ENCODE measurements at places on chromosomes 5 and 9.
A peak's percentile ranks its signal among the peaks of the same experiment; 100 is the strongest.

- DNase-seq = no peak
Observed at GRCh38 chr9:15010581-15010980, 100.4 kb upstream of the FREM1 start.

- DNase-seq = no peak
Observed at GRCh38 chr5:4348919-4349318, 753.3 kb downstream of the IRX1 start.

GRCh38 chr9:120186276-120186675 lies 393.7 kb downstream of the CDK5RAP2 start:
- no peak for DNase-seq

DNA sequence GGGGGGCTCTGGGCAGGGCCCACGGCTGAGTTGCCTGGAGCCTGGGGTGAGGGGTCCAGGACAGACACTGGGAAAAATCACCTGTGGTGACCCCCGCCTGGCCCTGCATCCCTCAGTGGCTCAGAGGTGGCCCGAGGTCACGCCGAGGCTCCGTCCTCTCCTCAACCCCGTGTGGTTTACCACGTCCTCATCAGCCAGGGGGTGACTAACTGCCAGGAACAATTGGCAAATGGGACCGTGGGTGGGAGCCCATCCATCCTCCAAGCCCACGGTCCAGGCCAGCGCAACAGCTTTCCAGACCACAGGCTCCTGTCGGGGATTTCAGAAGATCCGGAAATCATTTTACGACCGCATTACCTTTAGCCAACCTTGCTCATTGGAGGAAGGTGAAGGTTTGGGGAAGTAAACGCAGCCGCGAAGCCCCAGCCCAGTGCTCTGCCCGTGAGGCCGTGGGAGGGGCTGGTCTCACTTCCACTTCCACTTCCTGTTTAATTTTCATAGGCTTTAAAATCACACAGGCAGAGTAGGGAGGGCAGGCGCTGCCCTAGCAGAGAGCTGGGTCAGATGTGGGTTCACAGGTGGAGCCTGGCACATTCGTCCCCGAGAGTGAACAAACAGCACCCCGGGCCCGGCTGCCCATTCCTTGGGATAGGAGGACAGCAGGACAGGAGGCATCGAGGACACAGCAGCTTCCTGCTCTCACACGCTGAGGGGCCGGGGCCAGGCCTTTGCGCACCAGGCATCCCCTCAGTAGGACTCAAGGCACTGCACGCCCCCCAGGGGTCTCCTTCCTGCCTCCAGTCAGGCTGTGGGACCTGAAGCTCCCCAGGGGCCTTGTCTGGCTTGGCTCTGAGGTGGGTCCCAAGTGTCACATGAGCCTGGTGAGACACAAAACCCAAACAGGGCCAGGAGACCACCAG lies 19.8 kb upstream of the SLC9A3 start:
- no peak for DNase-seq

DNA sequence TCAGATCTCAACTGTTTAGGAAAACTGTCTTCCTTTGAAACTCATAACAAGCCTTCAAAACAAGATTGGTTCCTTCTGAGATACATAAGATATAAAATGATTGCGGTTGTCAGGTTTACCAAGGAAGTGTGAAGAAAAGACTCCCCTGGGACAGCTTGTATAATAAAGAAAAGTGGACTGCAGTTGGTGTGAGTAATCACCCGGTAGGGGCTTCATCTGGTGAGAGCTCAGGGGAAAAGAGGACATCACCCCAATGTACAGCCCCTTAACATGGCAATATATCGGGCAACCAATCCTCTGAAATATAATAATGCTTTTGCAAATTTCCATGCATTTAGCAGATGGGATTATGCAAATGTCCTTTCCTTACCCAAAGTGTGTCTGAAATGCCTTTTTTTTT lies 216.5 kb upstream of the KLF9 start:
- DNase-seq = no peak

DNA sequence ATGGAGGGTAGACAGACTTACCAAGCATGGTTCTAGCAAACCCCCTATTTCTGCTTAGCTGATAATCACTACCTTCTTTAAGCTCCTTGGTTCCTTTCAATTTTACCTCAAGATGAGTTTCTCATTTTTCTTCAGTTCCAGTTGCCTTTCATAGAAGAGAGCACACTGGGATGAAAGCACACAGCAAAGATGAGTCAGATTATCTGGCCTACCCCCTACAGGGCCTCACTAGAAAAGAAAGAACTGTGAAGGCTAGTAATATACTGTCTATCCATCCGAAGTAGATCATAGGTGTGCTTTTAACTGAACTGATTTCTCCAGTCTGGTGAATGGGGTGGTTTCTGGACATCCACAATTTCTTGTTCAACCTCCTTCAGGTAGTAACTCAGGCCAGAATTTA lies 122.5 kb downstream of the TRPM3 start:
- DNase-seq = no peak

- DNase-seq = no peak
Observed at GRCh38 chr5:95374061-95374460, 17.1 kb upstream of the FAM81B start.

DNA sequence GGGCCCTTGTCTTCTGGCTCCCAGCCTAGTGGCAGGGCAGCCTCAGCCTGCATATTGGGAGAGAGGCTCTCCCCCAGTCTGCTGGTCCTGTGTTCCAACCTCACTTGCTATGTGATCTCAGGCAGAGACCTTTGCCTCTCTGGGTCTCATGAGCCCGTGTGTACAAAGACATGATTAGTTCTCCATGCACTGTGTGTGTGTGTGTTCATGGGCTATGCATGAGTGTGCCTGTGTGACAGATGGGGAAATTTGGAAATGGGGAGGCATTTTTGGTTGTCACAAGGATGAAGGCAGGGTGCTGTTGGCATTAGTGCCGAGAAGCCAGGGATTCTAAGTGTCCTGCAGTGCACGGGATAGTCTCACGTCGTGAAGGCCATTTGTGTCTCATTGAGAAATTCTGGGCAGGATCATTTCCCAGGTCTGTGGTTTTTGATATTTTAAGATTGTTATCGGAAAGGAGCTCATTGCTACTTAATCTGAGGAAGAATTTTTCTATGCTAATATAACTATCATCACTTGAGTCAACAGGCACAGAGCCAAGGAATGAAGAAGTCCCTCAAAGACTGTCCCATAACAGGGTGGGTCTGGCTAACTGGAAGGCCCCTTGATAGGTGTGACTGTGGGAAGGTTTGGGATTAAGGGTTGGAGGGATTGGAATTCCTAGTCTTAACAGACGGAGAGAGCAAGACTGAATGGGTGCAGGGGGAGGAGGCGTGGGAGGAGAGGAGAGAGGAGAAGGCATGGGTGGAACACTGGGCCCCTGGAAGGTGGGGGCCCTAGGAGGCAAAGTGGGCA lies 168.5 kb downstream of the RGS3 start:
- DNase-seq = no peak

DNA sequence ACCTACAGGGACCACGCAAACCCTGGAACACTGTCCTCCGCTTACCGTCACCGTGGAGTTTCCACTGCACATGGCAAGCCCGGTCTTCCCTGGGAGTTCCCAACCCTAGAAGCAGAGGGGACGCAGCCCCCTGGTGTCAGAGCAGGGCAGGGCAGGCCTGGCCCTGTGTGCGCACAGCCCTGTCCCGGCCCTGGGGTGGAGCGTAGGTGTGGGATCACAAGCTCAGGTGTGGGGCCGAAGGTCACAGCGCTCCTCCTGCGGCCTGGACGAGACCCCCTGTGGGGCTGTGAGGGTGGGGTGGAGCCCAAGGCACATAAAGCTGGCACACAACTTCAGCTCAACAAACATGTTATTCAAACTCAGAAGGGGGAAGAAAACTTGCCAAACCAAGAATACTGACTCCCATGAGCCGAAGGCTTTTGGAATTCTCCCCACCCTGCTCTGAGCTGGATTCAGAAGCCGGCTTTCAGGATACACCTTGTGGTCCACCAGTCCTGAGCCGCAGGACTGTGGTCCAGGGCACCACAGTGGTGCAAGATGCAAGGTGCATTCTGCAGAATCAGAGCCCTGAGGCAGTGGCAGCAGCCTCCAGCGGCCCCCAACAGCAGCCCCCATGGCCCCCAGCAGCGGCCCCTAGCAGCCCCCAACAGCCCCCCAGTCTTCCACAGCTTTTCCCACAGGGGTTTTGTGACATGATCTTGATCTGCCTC lies 11.8 kb upstream of the EXOC3 start:
- peak; percentile 76 for DNase-seq

- DNase-seq = no peak
Observed at GRCh38 chr5:159203351-159203750, 6.0 kb downstream of the RNF145 start.

- DNase-seq = peak; percentile 25
Observed at GRCh38 chr5:140327589-140327988, 18.8 kb downstream of the HBEGF start.

DNA sequence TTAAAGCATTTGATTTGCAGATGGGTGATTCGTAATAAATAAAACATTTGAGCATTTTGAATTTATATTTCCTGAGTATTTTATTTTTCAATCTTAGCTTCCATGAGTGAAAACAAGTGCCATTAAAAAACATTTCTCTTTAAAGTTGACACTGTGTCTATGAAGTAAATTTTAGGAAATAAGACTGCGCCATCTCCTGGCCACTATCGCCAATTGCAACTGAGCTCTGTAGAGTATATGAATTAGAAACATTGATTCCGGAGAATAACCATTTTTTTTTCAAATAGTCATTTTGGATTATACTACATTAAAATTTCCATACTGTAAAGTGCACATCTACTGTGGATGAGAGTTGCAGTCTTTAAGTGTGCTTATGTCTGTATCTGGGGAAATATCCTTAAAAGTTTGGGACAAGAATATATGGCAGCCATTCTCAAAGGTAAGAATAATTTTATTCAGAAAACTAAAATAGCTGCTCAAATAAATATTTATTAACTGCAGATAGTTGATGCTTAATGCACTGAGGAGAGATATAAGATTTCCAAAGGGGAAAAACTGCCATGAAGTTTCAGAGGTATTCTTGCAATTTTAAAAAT lies 5.9 kb downstream of the DMRTA1 start:
- peak; percentile 14 for DNase-seq

DNA sequence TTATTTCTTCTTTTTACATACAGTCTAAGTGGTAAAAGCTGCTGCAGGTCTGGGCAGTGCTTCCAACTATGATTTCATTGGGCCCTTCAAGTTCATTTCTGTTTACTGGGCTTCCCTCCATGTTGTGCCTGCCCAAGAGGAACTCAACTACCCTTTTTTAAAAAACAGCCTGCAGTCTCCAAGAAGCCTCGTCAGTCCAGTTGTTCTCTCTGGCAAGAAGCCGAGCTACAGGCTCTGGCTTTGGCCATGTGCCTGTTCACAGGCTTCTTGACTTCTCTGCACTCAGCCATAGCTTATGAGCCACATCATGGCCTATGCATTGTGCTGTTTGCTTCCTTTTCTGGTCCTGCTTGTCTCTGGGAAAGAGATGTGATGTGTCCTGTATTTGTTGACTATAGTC lies 119.7 kb upstream of the PJA2 start:
- DNase-seq = no peak

DNA sequence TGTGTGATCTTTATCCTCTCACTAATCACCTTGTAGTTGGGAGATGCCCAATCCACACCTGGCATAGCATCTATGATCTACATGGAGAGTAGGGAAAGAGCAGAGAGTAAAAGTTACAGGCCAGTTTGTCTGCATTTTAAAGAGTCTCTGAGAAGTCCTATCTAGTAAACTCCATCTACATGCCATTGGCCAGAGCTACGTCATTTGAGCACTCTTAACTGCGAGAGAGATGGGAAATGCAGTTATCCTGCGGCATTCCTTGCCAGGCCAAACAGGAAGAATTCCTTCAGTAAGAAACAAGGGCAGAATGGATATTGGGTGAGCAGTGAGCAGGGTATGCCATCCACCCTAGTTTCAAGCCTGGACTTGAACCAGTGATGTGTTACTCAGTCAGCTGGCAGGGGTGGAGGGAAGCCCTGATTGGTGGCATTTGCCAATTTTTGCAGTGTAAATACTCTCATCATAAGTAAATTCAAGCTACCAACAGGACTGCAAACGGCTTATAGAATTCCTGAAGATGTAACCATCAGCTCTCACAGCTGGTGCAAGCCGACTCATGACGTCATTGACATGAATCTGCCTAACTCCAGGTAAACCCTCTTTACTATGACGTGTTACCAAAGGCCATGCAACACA lies 156.8 kb upstream of the MSX2 start:
- no peak for DNase-seq

DNA sequence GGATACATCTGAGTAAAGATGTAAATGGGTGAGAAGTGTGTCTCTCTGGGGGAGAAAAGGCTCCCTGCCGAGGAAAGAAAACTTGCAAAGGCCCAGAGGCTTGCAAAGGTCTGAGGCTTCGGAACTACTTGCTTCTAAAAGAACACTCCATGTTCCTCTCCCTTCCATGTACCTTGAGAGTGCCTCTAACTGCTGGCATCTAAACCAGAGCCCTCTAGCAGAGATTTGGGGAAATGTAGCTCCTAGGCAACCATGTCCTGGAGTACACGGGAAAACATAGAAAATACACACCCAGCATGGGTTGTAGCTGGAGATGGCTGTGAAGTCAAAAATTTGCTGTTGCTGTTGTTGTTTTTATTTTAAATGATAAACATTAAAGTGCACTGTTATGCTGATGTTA lies 151.6 kb downstream of the SYK start:
- DNase-seq = no peak

DNA sequence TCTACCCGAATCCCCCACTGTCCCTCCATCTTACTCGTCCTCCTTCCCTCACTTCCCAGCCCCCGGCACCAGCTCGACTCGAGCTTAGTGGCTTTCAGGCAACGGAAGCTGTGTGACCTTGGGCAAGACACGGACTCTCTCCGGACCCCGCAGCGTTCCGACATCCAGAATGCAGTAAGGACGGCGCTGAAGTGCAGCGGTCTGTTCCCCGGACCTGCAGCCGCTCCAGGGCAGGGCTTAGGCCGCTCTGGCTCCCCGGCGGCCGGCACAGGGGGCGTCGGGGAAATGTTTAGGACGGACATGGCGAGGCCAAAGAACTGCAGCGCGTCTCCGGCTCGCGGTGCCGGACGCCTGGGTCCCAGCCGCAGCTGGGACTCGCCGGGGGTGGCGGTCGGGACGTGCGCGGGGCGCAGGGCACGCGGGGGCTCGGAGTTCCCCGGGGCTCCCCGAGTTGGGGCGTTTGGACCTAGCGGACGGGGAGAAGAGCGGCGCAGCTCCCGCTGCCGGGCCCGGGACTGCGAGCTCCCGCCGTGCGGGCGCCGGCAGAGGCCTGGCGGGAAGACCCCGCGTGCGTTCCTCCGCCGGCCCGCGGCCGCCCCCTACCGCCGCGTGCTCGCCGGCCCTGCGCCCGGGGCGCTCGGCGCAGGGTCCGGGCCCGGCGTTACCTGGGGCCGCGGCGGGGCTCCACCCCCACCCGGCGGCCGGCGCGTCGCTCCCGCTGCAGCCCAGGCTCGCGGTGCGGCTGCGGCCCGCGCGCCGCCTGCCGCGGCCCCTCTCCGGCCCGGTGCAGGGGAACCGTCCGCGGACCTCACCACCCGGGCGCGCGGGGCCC lies 5.6 kb upstream of the RNF44 start:
- DNase-seq = peak; percentile 66

- no peak for DNase-seq
Observed at GRCh38 chr5:61048534-61048933, 103.5 kb downstream of the NDUFAF2 start.

- no peak for DNase-seq
Observed at GRCh38 chr5:179906294-179906794, 1.4 kb downstream of the TBC1D9B start.

Data from retina (tissue), 1 donor.